ENCODE measurements at places on chromosomes 6 and 20. TPM values are rescaled to one million over a fixed set of nuclear protein-coding genes. Genes with fewer than 3 reads are reported as not detected.

DNA sequence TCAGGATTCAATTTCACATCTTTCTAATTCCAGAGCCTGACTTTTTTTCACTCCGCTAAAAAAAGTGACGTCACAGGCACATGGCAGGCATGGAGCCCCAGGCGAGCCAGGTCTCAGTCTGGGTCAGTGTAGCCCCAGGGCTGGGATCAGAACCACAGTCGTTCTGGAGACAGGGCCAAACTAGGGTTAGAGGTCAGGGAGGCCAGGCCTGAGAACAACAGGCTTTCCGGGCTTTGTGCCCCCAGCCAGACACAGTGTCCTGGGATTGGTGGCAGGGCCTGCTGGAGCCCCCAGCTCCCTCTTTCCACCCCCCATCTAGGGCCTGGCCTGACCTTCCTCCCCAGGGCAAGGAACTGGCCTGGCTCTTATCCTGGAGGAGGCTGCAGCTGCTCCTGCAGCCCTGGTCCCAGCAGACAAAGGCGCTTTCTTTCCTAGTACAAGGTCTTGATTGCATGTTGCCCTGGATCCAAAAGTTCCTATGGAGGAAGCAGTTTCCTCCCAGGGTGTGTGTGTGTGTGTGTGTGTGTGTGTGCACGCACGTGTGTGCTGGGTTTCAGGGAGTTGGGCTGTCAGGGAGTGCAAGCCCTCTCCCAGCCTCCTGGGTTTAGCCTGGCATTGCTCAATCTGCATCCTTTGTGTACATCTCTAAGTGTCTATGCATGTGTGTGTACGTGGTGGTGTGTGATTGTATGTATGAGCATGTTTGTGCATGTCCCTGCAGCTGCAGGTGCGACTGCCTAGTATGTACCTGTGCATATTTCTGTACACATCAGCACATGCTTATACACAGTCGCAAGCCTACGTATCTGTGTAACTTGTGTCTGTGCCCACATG, 26.5 kb upstream of the EMILIN3 start:
- peak; percentile 81 for DNase-seq

DNA sequence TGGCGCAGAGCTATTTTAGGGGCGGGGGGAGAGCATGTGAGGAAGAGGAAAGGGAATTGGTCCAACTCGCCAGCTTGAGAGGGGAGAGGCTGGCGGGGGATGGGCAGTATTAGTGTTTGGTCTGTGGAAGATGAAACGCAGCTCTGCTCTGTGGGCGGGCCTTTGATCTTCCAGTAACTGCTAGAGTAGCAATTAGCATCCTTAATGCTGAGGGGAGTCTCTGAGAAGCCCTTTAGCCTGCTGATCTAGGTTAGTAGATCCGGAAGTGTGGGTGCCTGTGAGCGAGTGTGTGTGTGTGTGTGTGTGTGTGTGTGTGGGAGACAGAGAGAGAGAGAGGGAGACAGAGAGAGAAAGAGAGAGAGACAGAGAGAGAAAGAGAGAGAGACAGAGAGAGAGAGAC, 117.2 kb upstream of the BACH2 start:
- DNase-seq: no peak

GRCh38 chr6:53045891-53046673, 19.1 kb upstream of the FBXO9 start:
- no peak for DNase-seq

GRCh38 chr6:154754152-154754551, 20.9 kb downstream of the SCAF8 start:
- DNase-seq: no peak

DNA sequence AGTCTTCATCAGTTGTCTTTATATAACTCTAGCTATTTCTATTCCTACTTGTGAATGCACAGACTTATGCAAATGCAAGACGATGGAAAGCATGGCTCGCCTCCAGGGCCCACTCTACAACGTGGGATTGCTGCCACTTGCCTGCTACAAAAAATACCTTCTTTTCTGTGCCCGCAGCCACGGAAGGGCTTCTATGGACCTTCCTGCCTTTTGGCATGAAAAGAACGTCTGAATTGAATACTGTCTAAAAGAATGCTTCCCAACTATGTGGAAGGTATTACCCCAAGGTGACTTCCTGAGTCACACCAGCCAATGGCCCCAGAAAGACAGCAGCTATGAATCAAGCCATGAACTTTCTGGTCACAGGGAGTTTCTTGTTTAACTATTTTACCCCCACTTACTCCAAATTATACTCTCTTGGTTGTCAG, 261.2 kb downstream of the HIVEP2 start:
- no peak for DNase-seq

- no peak for DNase-seq
Measured at GRCh38 chr6:124470803-124471202, 491.4 kb upstream of the RNF217 start.

DNA sequence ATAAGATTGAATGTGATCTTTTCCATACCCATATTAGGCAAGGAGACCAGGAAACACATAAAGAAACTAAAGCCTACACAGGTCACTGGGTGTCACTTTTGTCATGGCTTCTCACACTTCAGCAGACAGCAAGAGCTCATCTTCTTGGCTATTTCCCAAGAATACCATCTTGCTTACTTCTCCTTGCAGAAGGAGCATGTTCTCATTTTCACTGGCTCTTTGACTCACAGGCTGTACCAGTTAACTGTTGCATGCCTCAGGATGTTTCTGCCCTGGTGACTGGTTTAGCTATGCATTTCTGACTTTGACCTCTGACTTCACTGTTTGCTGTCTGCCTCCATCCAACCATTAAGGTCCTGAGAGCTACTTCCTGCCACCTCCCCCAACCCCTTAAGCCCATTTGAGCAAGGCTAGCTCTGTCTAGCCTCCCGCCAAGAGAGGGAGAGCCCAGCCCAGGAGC, 40.3 kb upstream of the OGFRL1 start:
- no peak for DNase-seq

- DNase-seq: no peak
Measured at GRCh38 chr6:144305567-144305966, 20.4 kb downstream of the UTRN start.

- no peak for DNase-seq
Measured at GRCh38 chr20:62304331-62305148, 1.7 kb downstream of the ADRM1 start.

DNA sequence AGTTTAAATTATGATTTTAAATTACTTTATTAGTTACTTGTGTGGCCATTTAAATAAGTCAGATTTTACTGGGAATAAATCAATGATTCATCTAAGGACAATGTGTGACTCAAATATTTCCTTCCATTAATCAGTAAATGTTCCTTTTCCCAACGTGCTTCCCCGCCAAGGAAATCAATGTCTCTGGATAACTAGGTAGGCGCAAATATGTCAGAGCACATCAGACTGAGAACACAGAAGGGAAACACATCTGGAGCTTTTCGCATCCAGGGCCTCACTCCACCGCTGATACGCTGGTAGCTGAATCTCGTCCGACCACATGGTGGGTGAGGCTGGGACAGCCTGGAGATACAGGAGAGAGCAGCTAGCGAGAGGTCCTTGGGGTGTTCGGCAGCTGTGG, 56.4 kb upstream of the RPS6KA2 start:
- no peak for DNase-seq

GRCh38 chr20:1320902-1321653, 7.9 kb downstream of the SDCBP2 start:
- DNase-seq: no peak

The ACSS2 gene
- 104 TPM for total RNA-seq

The C6orf118 gene
- not detected for total RNA-seq

The DXO gene
- 46.1 TPM for total RNA-seq

The TRIM10 gene
- not detected for total RNA-seq

The TSPYL4 gene
- 26.7 TPM for total RNA-seq

The HDAC2 gene
- 39.9 TPM for total RNA-seq

Data from tibial nerve (tissue), 4 donors.